ENCODE measurements at places on chromosomes 13 and 19. TPM values are rescaled to one million over a fixed set of nuclear protein-coding genes. Genes with fewer than 3 reads are reported as not detected.

DNA sequence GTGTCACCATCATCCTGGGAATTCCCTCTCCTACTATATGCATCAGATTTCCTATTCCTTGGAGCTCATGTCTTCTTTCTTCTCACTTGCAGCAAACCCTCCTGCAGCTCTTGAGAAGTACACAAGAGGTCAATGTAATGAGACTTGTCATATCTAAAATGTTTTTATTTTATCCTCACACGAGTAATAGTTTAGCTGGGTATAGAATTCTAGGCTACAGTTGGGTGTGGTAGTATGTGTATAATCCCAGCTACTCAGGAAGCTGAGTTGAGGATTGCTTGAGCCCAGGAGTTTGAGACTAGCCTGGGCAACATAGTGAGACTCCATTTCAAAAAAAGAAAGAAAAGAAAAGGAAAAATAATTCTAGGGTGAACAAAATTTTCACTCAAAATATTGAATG, 24.4 kb downstream of the EEF1AKMT1 start:
- DNase-seq, result no peak

GRCh38 chr19:31604493-31605040, 255.3 kb upstream of the TSHZ3 start:
- DNase-seq, result no peak

DNA sequence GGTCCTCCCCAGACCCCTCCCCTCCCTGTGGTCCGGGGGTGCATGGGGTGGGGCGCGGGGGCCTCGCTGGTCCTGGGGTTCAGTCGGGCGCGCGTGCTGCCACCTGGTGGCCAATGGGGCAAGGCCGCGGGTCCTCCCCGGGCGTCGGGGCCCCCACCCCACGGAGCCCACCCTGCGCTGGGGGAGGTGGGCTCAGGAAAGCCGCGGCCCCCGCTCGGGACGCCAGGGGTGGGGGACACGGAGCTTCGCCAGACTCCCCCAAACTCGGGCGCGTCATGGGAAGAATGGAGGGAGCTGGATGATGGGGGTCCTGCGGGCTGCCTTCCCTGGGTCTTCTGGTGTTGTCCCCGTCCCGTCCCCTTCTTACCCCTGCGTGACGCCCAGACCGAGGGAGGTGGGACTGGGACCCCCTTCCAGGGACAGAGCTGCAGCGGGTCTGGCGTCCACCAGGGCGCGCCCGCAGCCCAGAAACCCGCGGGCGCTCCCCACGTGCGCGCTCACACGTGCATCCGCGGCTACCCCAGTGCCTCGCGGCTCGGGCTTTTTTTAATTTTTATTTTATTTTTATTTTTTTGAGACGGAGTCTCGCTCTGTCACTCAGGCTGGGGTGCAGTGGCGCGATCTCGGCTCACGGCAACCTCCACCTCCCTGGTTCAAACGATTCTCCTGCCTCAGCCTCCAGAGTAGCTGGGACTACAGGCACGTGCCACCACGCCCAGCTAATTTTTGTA, 19.8 kb upstream of the TCF3 start:
- no peak for DNase-seq

GRCh38 chr13:90713441-90714133, 633.9 kb upstream of the MIR17HG start:
- no peak for DNase-seq

DNA sequence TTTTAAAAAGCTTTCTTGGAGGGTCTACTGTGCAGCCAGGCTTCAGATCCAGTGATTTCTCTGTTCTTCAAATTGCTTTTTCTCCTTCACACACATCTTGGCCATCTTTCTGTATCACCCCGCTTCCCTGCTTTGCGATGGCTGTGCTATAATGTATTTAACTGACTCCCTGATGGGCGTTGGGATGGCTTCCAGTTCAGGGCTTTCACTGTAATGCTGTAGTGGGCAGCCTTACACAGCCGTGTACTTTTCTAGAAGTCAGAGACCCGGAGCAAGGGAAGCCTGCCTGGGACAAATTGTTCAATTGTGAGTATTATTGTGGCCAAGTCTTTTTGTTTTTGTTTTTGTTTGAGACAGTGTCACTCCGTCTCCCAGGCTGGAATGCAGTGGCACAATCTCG, 19.4 kb upstream of the PAK4 start:
- no peak for DNase-seq

DNA sequence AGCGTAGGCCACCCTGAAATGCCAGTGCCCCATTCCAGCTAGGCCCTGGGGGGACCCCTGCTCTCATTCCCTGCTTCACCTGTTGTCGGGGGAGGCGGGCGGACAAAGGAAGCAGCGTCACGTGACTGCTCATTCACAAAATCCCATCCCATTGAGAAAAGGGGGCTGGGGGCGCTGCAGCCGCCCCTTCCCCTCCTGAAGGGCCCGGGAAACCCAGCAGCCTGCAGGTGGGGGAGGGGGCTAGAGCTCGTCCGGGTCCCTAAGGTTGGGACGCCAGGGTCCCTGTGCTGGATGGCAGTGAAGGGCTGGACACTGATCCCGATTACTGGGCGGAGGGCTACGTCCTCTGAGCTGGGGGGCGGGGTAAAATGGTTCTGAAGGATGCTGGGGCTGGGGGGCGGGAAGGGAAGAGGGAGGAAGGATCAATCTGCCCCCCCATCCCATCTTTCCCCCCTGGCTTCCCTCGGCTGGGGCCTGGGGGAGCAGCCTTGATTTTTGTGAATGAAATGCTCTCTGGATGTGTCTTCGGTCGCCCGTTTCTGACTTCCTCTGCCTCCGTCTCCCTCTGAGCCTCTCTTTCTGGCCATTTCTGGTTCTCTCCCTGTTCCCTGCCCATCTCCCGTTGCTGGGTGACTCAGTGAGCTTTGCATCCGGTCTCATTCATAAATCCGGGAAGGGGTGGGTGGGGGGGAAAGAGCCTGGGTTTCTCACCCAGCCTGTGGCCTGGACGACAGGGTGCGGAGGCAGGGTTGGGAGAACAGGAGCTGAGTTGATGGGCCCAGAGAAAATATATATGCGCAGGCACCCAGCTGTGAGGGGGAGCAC, 816 bp downstream of the SPRED3 start:
- peak; percentile 75 for DNase-seq

DNA sequence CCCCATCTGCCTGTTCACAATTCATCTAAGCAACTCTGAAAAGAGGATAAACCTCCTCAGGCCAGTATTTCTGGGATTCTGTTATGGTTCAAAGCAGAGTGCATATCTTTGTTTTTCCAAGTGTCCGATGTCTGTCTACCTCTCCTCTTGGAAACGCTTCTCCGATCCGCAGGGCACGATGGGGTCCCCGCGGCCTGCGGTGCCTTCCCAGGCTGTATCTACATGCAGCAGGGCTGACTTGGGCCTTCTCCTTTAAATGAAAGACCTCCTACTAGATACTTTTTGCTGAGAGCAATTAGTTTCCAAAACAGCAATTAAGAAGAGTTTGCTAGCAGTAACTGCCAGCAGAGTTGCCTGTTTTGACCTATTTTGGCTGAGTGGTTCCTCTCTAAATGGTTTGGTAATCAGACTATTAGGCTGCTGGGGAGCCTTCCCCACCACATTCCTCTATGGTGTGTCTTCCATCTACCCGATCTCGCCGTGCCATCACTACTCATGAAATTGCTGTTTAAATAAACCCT, 23.5 kb downstream of the COL4A2 start:
- DNase-seq, result peak; percentile 69

DNA sequence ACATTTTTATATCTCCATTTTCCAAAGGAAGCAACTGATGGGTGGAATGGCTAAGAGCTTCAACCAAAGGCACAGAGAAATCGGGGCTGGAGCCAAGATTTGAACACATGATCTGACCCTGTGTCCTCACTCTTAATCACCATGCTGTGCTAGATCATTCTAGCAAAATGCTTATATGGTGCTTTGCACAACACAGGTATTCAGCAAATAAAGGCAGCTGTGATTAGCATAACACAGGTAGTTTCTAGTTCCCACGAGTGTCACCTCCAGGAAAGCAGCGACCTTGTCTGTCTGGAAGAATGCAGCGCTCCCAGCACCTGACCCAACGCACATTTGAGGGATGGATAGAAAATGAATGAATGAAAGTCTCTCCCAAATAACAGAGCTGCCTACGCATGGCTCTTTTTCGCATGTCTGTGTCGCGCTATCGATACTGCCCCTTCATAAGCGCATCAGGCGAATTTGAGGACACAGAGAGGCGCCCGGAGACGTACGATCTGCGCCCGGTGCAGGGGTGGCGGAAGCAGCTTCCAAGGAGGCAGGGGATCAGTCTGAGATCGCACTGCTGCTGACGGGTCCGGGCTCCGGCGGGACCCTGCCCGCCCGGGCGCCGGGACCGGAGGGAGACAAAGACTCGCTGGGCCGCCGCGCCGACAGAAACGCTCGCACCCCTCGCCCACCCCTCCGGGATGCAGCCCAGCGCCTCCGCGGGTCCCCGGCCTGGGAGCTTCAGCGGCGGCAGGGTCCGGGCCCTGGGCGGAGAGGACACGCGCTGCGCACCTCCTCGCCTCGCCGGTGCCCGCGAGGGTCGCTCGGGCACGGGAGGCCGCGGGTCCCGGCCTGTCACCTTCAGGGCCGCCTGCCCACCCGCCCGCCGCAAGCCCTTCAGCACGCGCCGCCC, 609 bp downstream of the EPS15L1 start:
- no peak for DNase-seq

DNA sequence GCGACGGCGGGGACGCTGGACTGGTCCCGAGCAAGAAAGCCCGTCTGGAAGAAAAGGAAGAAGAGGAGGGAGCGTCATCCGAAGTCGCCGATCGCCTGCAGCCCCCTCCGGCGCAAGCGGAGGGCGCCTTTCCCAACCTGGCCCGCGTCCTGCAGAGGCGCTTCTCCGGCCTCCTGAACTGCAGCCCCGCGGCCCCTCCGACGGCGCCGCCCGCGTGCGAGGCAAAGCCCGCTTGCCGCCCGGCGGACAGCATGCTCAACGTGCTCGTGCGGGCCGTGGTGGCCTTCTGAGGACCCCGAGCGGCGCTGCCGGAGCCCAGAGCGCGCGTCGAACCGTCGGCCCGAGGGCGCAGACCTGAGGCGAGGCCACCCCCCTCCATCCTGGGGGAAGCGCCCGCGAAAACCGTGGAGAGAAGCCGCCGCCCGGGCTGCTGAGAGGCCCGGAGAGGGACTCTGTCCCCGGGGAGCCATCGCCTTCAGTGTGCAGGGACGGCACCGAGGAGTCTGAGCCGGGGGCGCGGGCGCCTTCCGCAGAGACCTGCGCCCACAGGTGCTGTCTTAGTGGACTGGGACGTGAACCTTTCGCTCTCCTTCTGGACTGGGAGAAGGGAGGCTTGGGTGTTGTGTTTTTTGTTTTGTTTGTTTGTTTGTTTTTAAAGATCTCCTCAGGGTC, 3.5 kb downstream of the IER2 start:
- DNase-seq, result no peak

- DNase-seq, result no peak
Observed at GRCh38 chr13:74004109-74004508, 130.1 kb downstream of the KLF12 start.

GRCh38 chr13:110108348-110109139, 198.4 kb downstream of the COL4A1 start:
- peak; percentile 70 for DNase-seq

DNA sequence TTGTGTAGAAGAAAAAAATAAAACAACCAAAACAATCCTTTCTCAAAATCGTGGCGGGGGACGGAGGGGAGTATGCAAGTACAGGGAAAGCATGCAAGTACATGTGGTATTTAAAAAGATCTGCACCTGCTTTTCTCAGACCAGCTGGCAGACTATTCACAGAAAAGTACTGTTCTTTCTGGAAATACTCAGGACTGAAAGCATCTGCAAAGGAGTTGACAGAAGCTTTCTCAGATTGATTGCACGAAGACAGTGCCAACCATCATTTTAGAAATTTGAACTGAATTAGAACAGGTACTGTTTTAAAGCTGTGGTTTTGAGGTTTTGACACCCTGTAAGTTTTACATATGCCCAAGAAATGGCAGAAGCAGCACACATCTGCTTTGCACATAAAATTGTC, 19.8 kb upstream of the PCDH8 start:
- DNase-seq, result no peak

GRCh38 chr13:46310066-46310465, 77.0 kb downstream of the RUBCNL start:
- no peak for DNase-seq

DNA sequence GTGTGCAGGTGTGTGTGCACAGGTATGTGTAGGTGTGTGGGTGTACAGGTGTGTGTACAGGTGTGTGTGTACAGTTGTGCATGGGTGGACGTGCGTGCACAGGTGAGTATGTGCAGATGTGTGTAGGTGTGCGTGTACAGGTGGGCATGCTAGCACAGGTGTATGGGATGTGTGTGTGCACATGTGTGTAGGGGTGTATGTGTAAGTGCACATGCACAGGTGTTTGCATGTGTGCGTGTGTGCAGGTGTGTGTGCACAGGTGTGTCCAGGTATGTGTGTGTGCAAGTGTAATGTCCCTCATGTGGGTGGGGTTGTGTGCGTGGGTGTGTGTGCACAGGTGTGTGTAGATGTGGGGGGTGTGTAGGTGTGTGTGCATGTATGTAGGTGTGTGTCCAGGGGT, 27.5 kb upstream of the TFDP1 start:
- DNase-seq, result no peak

- no peak for DNase-seq
Observed at GRCh38 chr13:40472427-40473220, 193.8 kb downstream of the FOXO1 start.

GRCh38 chr13:98581971-98582702, 5.2 kb upstream of the STK24 start:
- peak; percentile 51 for DNase-seq

DNA sequence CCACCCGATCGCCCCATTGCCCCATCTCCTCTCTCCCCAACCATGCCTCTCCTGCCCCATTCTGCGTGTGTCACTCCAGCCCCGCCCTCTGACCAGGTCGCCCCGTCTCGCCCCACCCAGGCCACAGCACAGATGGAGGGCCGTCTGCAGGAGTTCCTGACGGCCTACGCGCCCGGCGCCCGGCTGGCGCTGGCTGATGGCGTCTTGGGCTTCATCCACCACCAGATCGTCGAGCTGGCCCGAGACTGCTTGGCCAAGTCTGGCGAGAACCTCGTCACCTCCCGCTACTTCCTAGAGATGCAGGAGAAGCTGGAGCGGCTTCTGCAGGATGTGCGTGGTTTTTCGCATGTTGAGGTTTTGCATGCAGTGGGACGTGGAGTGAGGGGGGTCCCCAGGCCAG, 26.2 kb downstream of the MAST3 start:
- no peak for DNase-seq

- DNase-seq, result peak; percentile 36
Observed at GRCh38 chr19:12628040-12629022, 17.6 kb downstream of the ZNF791 start.

GDF15 gene
- total RNA-seq, result 190 TPM

CAMSAP3 gene
- total RNA-seq, result 1.9 TPM

LMTK3 gene
- 1.1 TPM for total RNA-seq

CACNG8 gene
- total RNA-seq, result 0.17 TPM

CDC42EP5 gene
- total RNA-seq, result 4.7 TPM

SGCG gene
- 0.10 TPM for total RNA-seq

PSPN gene
- 0.69 TPM for total RNA-seq

PLD3 gene
- 190 TPM for total RNA-seq

SHANK1 gene
- 0.65 TPM for total RNA-seq

ZNF730 gene
- total RNA-seq, result 1.1 TPM

DIAPH3 gene
- total RNA-seq, result 19.1 TPM

Data from renal cortical epithelial cell (primary cell).